ENCODE measurements at places on chromosomes 7 and 10.

DNA sequence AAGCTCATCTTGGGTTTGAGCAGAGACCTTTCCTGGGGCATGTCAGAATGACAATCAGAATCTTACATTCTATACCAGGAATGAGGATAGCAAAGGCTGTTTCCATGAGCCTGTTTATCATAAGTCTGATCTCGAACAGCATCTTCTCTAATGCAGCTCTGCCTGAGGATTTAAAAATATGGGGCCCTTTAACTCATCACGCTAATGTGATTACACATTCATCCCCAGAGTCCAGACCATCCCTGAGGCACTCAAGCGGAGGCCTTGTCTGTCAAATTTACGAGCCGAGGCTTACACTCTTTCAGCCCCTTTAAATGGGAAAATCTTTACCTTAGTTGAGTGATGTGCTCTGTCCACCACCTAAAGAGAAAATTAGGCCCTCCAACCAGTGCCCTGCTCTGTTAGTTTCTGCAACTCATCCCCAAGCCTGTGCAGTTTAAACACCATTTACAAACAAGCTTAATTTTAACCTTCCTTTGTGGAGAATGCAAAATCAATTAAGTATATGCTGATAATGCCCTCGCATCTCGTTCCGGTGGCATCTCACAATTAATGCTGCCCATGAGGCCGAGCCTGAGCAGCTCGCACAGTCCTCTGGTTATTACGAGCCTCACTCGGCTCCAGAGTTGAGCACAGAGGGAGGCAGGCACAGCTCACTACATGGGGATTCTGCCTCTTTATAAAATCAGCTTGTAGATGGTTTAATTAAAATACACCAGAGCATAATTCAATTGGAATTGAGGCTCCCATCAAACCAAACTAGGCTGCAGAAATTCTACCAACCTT lies 16.0 kb downstream of the CHST15 start:
- no peak for DNase-seq

DNA sequence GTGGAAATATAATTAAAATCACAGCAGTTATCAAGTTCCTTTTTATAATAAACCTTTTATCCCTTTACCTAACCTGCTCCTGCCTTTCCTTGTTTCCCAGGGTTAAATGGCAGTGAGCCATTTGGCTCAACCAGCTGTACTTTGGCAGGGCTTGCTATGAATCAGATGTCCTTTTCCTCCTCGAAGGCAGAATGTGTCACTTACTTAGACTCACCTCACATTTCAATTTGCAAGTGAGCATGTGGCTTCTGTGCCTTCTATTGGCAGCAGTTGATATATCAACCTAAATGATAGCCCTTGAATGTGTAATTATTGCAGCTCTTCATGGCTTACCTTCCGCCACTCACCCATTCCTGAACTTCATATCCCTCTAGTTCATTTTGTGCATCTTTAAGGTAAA lies 301.7 kb downstream of the CSTF2T start:
- no peak for DNase-seq

- DNase-seq = no peak
Observed at GRCh38 chr7:4227105-4228010, 454.7 kb upstream of the FOXK1 start.

- no peak for DNase-seq
Observed at GRCh38 chr10:33352175-33352574, 17.7 kb upstream of the NRP1 start.

- no peak for DNase-seq
Observed at GRCh38 chr10:86965986-86966654, 2.2 kb upstream of the ADIRF start.

DNA sequence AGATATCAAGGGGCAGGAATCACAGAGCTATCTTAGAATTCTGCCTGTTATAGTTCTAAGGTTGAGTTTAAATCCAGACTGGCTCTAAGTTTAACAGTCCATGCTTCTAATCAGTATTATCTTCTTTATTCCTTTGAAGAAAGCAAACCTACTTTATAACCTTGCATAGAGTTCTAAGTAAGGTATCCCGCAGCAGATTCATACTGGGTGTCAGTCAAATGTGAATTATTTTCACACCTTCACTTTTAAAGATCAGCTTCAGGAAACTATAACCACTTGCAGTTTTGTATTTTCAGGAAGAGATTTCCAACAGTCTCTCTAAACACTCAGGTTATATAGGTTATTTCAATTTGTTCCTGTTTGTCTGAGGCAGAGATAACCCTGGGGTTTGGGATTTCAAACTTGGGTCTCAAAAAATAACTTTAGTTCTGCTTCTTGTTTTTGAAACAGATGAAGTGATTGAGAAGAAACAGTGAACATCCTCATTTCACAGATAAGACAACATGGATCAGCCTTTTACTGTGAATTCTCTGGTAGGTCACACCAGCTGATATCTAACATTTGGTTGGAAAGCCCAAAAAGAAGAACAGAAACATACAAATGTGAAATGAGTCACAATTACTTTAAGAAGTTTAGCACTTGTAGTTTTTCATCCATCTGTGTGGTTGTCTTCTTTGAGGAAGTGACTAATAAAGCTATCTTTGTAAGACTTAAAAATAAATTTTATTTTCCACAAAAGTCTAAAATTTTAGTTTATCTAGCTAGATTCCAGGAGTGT lies 21.4 kb downstream of the STAMBPL1 start:
- no peak for DNase-seq
